Cortex of kidney (tissue), 1 donor: ENCODE measurements at places on chromosomes 4 and X.

GRCh38 chr4:177308125-177308524, 1.5 kb upstream of the NEIL3 start:
- DNase-seq, result no peak

DNA sequence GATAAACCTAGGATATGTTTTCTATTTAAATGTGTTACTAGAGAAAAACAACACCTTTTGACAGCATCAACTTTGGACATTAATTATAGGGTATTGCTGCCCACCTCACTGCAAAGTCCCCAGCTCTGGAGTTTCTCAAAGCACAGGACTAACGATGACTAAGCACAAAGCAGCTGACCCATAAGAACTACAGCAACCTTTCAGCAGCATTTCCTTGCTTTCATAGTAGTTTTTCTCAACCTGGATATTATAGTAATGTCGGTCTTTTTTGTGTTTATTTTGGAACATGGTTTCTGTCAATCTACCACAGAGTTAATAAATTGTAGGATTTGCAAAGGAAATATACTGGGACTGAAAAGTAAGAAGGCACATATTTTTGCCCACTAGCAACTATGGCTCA, 21.5 kb downstream of the HHIP start:
- no peak for DNase-seq

- DNase-seq, result no peak
Observed at GRCh38 chr4:52843958-52844357, 18.2 kb upstream of the RASL11B start.

DNA sequence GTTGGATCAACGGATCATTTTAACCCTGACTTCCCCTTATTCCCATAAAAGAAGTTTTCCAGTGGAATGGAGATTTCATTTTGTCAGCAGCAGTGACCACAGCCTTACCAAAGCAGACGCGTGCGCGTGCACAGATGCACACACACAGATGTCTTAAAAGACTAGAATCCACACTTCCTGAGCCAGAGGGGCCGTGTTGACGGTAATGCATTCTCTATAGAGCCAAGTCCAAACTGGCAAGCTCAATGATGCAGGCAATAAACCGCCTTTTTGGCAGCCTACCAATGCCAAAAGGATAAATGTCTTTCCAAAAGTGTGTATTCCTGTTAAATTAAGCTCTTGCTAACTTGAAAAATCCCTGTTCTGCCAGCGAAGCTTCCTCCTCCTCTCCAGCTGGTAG, 18.8 kb upstream of the CLDN34 start:
- no peak for DNase-seq

- no peak for DNase-seq
Observed at GRCh38 chr4:42945874-42946273, 53.4 kb downstream of the GRXCR1 start.

GRCh38 chr4:111905511-111905910, 239.7 kb upstream of the FAM241A start:
- no peak for DNase-seq

DNA sequence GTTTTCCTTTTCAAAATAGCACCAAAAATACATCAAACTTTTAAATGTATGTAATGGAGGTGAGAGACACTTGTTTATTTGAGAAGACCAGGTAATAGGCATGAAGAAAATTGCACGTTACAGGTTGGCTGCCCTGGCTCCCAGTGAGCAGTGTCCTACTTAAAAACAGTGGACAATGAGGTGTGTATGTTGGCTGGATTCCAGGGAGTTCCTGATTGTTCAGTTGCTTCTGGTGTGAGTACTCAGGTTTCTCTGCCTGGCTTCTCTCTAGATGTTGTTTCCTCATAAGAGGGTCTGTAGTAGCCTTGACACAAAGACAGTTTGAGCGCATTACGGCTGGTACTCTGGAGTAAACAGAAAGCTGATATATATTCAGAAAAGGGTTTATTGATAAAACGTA, 29.4 kb downstream of the SNX25 start:
- DNase-seq, result no peak

GRCh38 chr4:115152081-115152480, 38.7 kb upstream of the NDST4 start:
- no peak for DNase-seq

GRCh38 chrX:9257718-9258420, 207.0 kb upstream of the TBL1X start:
- DNase-seq, result no peak

- no peak for DNase-seq
Observed at GRCh38 chrX:1502853-1503252, 34.1 kb downstream of the P2RY8 start.

DNA sequence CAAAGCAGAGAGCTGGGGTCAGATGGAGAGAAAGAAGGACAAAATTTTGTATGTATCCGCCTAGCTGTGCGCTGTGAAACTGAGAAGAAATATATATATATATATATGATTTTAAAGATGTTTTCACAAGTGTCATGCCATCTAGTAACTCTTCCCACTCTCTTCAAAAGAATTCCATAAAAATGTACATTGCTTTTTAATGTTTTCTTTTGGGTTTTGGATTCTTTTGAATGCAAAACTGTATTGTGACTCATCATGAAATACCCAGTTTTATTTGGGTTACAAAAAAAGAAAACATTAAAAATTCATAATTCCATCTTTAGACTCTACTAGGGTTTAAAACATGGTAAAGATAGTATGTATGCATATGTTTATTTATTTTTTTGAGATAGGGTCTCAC, 34.3 kb upstream of the IGFBP7 start:
- DNase-seq, result no peak

DNA sequence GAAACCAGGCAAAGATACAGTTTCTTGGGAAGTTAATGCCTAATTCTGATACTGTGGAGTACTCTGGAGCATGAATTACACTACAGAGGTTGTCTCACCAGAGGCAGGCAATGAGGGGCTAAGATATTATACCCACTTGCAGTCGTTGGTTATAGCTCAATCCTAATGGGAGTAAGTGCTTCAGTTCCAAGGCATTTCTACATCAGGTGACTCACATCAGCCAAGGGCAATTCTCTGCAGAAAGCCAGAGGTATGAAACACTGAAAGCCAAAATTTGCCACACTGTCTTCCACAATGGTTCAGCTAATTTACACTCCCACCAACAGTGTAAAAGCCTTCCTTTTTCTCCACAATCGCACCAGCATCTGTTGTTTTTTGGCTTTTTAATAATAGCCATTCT, 174.0 kb upstream of the IL15 start:
- no peak for DNase-seq

DNA sequence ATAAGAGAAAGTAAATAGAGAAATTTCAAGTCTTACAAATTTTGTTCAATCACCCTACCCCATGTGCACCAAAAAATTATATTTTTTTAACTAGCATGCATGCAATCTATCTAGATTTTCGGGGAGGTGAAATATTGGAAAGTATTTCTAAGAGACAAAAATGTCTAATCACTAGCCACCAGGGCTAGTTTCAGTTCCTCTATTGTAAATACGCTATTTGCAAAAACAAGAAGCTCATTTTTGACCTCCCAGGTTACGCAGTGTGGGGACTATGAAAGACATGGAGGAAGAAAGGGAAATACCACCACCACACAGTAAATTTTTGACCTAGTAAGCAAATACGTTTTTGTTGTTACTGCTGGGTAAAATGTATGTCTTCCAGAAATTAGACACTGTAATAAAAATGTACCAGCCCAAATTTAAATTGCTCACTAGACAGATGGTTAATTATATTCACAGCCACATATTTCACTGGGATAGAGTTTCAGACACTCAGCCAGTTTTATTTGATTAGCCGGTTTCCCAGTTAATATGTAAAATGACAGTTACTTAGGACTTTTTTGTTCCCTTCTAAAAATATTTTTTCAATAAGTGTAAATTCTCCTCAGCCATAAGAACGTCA, 2.2 kb downstream of the NEXMIF start:
- no peak for DNase-seq

DNA sequence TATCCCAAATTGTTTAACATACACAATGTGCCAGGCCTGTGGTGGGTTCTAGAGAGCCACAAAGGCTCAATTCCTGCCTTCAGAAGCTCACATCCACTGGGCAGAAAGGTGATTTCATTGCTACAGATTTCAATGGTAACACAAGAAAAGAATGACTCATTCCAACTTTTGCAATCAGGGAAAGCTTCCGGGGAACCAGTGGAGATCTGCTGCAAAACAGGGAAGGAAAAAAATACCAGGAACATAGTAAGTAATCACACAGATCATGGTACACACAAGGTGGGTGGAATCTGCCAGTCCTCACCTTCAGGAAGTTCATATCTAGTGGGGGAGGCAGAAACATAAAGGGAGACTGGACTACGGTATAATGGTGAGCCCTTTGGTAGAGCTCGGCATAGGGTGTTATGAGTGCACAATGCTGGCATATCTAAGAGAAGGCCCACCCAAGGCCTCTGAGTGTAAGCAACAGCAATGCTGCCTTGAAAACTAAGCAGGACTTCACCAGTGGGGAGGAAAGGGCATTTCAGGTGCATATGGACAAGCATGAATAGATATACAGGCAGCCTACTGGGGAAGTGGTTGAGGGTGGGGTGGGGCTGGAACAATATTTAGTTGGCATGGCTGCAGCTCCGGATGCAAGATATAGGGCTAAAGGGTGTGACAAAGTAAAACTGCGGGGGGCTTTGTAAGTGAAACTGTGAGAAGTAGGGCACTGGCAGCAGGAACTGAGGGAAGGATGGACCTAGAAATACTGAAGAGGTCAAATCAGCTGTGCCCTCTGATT, 24.2 kb downstream of the GPRIN3 start:
- DNase-seq, result no peak

DNA sequence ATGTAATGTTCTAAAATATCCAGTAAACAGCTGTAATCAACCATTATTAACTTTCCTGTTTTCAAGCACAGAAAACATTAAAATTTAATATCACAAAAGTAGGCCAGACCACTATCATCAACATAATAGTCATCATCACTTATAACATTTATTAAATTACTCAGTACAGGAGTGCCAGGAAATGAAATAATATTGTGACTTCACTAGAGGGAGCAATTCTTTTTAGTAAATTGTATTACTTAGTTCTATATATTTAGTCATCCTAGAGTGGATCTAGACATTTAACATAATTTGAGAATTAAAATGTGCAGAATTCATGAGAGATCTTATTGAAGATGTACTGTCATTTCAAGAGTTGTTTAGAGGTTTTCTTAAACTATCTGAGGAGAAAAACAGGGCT, 33.6 kb downstream of the PITX2 start:
- DNase-seq, result no peak

DNA sequence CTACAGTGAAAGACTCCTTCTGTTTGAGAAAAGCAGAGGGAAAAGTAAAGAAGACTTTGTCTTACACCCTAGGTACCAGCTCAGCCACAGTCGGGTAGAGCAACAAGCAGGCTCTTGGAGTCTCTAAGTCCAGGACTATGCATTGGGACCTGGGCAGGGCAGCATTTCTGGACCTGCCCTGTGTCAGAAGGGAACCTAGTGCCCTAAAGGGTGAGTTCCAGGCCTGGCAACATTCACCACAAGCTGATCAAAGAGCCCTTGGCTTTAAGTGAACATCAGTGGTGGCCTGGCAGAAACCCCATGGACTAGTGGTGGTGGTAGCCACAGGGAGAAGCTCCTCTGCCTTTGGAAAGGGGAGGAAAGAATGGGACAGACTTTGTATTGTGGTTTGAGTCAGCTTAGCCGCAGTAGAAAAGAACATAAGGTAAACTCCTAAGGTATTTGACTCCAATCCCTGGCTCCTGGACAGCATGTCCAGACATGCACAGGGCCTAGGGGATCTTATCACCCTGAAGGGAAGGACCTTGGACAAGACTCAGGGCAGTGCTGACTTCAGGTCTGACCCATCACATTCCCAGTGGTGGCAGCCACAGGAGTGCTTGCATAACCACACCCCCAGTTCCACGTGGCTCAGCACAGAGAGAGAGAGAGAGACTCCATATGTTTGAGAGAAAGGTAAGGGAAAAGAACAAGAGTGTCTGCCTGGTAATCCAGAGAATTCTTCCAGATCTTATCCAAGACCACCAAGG, 32.6 kb downstream of the CCDC158 start:
- no peak for DNase-seq

DNA sequence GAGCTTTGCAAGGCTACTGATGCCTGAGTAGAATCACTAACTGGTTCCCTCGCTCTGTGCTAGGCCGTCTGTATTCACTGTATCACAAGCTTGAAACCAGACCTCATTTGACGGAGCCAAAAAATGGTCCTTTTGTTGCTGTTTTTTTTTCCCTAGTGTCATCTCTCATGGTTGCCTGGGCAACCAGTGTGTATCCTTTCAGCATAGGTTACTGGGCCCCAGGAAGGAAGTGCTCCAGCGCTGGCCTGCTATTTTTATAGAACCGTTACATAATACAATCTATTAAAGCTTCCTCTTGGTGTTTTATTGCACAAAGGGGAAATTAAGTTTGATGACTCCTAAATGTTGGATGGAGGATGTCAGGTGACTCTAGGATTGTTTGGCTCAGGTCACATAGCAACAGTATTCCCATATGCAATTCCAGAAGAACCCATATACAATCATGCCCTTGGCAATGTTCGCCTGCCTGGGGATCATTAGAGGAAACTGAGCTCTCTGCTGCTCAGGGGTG, 220.4 kb downstream of the SPRY1 start:
- DNase-seq, result no peak

DNA sequence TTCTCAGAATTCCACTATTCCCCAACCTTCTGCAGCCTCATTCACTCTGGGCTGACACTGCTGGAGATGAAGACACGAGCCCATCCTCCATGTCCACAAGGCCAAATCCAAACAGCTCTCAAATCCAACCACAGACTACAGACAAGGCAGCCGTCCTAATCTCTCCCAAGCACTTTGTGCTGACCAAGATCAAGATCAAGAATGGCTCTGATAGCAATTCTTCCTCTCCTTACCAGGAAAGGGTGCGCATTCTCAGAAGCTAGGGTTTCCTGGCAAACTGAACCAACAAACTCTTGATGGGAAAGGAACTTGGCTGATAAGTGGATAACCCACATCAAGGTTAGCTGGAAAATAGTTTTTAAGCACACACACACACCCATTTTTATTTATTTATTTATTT, 26.5 kb downstream of the RELL1 start:
- no peak for DNase-seq

DNA sequence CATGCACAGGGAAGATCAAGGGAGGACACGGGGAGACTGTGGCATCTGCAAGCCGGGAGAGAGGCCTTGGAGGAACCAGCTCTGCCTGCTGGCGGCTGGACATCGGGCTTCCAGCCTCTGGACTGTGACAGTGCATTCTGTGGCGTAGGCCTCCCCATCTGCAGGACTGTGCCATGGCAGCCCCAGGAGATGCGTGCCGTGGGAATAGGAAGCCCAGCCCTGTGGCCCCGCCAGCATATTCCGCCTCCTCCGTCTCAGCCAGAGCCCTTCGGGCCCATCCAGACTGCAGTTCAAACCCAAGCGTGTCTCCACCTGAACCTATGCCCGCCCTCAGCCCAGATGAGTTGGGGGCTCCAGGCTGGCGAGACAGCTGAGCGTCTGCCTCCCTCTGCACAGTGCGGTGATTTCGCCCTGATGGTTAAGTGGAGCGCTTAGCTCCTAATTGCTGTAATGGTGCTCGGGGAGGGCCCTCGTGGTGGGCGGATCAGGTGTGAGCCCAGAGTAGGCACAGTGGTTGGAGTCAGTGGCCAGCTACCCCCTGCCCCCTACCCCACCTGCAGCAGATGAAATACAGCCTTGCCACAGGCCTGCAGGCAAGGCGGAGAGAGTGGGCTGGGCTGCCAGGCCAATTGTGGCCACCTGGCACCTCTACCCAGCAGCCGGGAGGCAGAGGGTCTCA, 133.9 kb downstream of the HMX1 start:
- no peak for DNase-seq
